Pulmonary artery endothelial cell (primary cell): ENCODE measurements at places on chromosomes 3 and 15. TPM values are rescaled to one million over a fixed set of nuclear protein-coding genes. Genes with fewer than 3 reads are reported as not detected.

GOLGA8T gene
- total RNA-seq = 0.07 and 0.20 TPM in 2 replicates

ADAMTSL3 gene
- not detected in 2 replicates for total RNA-seq

ALDH1L1 gene
- not detected in 2 replicates for total RNA-seq

DNA sequence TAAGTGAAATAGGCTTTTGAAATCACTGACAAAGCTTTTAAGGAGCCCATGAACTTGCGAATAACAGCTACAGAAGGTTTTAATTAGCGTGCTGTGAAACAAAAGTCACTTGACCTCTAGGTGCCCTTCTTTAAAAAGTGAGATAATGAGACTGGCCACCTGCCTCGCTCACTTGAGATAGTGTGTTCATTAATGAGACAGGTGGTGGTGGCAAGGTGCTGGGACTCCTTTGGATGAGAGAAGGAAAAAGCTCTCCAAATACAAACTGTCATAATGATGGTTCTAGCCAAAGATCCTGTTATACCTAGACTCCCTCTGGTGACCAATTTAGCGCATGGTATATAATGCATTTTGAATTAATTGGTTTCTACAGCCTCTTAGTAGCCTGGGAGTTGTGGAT lies 22.7 kb upstream of the IREB2 start:
- DNase-seq = no peak

DNA sequence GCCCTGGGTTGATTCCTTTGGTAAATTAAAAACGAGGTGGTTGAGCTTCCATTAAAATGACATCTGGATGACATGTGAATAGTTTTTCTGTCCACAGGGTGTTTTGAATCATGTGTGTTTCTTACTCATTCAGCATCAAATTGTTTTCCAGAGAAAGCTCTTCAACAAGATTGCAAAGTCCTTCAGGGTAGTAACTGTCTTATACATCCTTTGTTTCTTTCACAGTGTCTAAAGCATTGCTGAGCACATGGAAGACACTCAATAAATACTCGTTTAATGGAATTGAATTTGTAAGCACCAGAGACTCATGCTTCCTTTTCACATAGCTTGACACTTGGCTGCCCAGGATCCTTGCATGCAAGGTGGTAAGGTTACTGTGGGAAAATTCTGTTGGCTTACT lies 223.1 kb upstream of the CNTN6 start:
- no peak for DNase-seq

DNA sequence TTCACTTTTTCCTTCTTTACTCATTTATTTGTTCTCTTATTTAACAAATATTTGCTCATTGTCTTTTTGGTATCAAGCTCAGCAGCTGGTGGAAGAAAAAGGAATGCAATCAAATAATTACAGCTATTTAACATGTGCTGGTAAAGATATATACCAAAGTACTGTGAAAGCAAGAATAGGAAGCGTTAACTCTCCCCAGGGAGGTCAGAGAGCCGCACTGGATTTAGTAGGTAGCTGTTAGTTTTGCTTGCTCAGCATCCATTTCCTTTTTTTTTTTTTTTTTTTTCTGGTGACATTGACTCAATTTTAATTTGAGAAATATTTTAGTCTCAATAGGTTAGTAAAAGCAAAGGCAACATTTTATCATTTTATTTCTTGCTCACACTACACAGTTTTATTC lies 308.5 kb upstream of the MDFIC2 start:
- DNase-seq = no peak

GRCh38 chr3:163327086-163327485 lies 1751.2 kb downstream of the SI start:
- no peak for DNase-seq

- no peak for DNase-seq
These were observed 12.9 kb downstream of the CELF6 start for GRCh38 chr15:72307026-72307425.

- no peak for DNase-seq
These were observed 20.3 kb upstream of the ETV5 start for GRCh38 chr3:186129206-186129605.

GRCh38 chr3:64488939-64489338 lies 198.9 kb downstream of the ADAMTS9 start:
- no peak for DNase-seq

DNA sequence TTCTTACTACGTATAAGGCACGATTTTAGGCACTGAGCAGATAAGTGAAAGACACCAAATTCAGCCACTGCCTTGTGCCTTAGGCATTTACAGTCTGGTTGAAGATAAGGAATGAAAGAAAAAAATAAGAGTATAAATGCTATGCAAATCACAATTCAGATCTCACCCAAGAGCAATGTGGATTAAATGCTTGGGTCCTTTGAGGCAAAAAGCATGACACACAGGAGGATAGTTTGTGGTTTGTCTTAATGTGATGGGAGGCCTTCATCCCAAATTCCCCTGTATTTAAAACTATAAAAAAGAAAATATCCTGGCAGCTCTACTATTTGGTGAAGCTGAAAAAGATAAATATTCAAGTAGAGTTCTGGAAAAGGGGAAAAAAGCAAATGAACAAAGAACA lies 79.8 kb downstream of the TGFBR2 start:
- DNase-seq = no peak

- no peak for DNase-seq
These were observed 225.7 kb upstream of the ADAMTS9 start for GRCh38 chr3:64913515-64913914.

DNA sequence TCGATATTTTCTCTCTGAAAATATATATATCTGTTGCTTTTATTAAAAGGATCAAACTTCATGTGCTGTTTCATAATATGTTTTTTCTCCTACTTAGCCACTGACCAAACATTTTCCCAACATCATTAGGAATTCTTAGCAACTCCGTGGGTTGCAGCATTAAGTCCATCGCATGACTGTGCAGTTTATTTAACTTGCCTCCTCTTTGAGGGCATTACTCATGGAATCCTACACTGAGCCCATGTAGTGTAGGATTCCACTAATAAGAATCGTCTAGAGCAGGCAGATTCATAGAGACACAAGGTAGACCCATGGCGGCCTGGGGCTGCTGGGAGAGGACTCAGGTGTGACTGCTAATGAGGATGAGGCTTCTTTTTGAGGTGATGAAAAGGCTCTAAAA lies 49.3 kb downstream of the CMTM6 start:
- no peak for DNase-seq

- DNase-seq = peak; percentile 54
These were observed 187.2 kb downstream of the RORA start for GRCh38 chr15:61041886-61042285.

DNA sequence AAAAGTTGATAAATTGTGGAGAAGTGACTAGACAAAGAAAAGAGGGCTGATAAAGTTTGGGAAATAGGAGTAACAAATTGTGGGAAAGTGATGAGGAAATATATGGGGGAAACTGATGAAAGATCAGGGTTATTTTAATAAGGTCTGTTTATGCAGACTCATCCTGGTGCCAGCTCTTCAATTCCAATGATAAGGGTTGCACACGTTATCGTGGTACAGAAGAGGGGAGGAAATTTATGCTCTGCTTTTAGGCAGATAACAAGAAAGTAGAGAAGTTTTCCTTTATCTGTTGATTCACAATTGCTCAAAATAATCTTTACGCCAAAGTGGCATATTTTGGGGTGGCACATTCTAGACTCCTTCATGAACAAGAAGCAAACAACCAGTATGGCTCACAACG lies 32.1 kb upstream of the LIPC start:
- DNase-seq = no peak

DNA sequence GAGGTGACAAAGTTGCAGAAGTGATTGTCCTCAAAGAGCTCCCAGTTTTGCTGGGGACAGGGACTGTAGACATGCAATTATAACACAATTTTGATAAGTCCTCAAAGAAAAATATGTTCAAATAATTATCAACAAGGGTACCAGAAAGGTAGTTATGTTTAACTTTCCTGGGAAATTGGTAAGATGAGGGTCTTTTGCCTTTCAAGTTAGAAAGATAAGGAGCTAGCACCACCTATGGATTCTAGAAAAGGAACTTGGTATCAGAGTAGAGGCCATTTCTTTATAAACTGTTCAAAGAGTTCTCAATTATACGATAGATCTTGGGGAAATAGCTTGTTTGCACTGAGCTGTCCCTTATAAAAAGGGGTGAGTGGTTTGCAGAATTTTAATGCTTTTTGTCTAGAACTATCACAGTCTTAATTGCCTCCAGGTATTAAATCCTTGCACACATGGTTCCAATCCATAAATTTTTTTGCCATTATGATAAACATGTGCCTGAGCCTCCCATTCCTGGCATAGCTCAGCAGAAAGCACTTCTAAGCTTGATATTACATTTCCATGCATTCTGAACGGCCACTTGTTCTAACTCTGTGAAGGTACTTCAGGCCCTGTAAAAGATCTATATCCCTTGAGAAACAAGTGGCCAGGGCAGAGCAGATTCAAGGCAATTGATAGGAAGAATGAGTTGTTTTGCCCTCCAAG lies 247.5 kb upstream of the LRIG1 start:
- DNase-seq = no peak

GRCh38 chr3:140599496-140599895 lies 78.4 kb upstream of the TRIM42 start:
- DNase-seq = no peak
